ENCODE measurements at places on chromosomes 6 and 20. TPM values are rescaled to one million over a fixed set of nuclear protein-coding genes. Genes with fewer than 3 reads are reported as not detected.

DNA sequence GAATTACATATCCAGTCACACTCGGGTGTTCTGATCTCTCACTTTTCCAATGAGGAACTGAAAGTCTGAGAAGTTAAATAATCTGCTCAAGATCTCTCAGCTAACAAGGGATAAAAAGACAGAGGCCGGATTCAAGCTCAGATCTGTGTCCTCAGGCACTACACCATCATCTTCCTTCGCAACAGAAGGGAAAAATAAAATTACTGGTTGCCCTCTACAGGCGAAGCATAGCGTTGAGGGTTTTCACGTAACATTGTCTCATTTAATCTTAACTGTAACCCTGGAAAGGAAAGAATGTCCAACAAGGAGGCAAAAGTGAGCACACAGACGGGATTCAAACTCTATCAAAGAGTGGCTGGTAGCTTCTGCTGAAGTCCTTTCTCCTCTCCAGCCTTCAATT is 67.8 kb upstream of the ANKEF1 start:
- H3K27ac ChIP-seq: no peak overlapping the region
- DNase-seq: no peak
- H3K4me1 ChIP-seq: no peaks in the 10 kb centered on the region
- no peak overlapping the region for H3K4me3 ChIP-seq
- peaks cover 10% of the 10 kb centered on the region for H3K27me3 ChIP-seq

- no peak for DNase-seq
- no peaks in the 10 kb centered on the region for H3K27me3 ChIP-seq
- no peaks in the 10 kb centered on the region for H3K36me3 ChIP-seq
- no peaks in the 10 kb centered on the region for H3K4me1 ChIP-seq
- H3K27ac ChIP-seq: no peak overlapping the region
- no peak overlapping the region for H3K4me3 ChIP-seq
Measured at GRCh38 chr6:163226181-163226835, 188.2 kb upstream of the QKI start.

DNA sequence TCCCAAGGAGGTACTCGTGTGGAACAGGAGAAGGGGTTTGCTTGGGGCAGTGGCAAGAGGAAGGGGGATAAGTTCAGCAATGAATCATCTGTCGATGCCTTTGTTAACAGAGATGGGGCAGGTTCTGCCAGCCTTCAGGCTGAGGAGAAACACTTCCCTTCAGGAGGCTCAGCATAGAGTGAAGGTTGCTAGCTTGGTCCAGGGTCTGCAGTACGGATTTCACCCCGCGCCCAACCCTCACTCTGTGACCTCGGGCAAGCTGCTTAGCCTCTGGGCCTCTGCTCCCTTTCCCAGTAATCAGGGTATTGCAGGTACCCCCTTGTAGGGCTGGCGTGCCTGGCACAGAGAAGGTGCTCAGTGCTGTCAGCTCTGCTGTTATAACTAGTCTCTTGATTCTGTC is 7.5 kb downstream of the CAPN11 start:
- no peak overlapping the region for H3K4me3 ChIP-seq
- DNase-seq: no peak
- no peaks in the 10 kb centered on the region for H3K36me3 ChIP-seq
- H3K4me1 ChIP-seq: peaks cover 17% of the 10 kb centered on the region
- no peak overlapping the region for H3K27ac ChIP-seq

DNA sequence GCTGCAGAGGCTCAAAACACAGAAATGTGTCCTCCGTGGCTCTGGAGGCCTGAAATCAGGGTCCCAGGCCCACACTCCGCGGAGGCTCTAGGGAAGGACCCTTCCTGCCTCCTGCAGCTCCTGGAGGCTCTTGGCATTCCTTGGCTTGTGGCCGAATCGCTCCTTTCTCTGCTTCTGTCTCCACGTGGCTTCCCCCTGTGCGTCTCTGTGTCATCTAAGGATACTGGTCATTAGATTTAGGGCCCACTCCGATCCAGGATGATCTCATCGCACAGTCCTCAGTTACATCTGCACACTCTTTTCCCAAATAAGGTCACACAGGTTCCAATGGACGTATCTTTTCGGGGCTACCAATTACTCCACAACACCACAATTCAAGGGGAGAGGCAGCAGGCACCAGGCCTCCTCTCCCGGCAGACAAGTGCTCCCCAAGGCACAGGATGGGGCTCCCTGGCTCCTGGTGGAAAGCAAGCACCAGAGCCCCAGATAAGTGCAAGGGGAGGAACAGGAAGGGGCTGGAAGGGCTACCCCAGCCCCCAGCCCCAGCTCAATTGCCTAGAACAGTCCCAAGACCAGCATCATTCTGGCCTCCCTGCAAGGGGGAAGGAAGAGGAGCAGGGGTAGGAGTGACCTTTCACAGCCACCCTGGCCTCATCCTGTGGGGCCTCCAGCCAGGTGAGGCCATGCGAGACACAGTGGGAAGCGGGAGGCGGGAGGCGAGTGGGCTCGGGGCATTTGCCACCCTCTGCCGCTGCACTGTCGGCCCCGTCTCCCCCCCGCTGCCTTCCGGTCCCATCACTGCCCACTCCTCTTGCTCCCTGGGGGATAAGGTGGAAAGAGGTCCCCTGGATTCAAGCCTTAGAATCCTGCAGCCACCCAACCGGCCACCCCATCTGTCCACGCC is 16.3 kb downstream of the NTSR1 start:
- H3K4me1 ChIP-seq: peaks cover 14% of the 10 kb centered on the region
- H3K27ac ChIP-seq: no peak overlapping the region
- no peak overlapping the region for H3K4me3 ChIP-seq
- peaks cover 5% of the 10 kb centered on the region for H3K27me3 ChIP-seq
- peaks cover 3% of the 10 kb centered on the region for H3K36me3 ChIP-seq

ZMYND8 gene
- 31.9 TPM for total RNA-seq
